Kidney (tissue), 22 donors: ENCODE measurements at places on chromosomes 7 and 10. TPM values are rescaled to one million over a fixed set of nuclear protein-coding genes. Genes with fewer than 3 reads are reported as not detected.

- peak; percentile 62 for DNase-seq
- H3K4me3 ChIP-seq: no peak overlapping the region
- no peaks in the 10 kb centered on the region for H3K36me3 ChIP-seq
- no peaks in the 10 kb centered on the region for H3K4me1 ChIP-seq
Measured at GRCh38 chr7:129664029-129665012, 52.8 kb downstream of the NRF1 start.

PVRIG gene
- total RNA-seq: 3.2 TPM

DNA sequence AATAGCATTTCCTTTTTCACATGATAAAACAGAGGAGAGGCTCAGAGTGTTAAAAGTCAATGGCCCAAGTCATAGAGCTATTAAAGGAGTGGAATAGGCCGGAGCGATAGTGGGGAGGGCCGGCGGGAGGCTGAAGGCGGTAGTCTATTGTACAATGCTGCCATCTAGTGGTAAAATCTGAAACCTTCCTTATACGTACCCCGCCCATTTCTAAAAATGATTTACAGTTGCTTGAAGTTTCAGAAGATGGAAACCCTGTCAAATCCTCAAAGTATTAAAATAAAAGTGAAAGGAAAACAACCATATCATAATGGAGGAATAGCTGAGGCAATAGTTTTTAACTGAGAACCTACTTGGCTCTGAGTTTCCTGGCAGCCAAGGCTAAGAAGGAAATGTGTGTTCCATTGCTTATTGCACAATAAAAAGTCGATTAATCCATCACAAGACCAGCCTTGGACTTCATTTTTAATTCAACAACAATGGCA lies 209.1 kb downstream of the CCSER2 start:
- no peak overlapping the region for H3K4me3 ChIP-seq
- no peak overlapping the region for H3K27ac ChIP-seq
- no peaks in the 10 kb centered on the region for H3K36me3 ChIP-seq
- H3K27me3 ChIP-seq: peaks cover 4% of the 10 kb centered on the region
- H3K4me1 ChIP-seq: no peaks in the 10 kb centered on the region

- H3K27ac ChIP-seq: no peak overlapping the region
- no peak for DNase-seq
- no peaks in the 10 kb centered on the region for H3K36me3 ChIP-seq
- H3K4me3 ChIP-seq: no peak overlapping the region
Measured at GRCh38 chr7:140982508-140982907, 32.2 kb downstream of the MRPS33 start.

DNA sequence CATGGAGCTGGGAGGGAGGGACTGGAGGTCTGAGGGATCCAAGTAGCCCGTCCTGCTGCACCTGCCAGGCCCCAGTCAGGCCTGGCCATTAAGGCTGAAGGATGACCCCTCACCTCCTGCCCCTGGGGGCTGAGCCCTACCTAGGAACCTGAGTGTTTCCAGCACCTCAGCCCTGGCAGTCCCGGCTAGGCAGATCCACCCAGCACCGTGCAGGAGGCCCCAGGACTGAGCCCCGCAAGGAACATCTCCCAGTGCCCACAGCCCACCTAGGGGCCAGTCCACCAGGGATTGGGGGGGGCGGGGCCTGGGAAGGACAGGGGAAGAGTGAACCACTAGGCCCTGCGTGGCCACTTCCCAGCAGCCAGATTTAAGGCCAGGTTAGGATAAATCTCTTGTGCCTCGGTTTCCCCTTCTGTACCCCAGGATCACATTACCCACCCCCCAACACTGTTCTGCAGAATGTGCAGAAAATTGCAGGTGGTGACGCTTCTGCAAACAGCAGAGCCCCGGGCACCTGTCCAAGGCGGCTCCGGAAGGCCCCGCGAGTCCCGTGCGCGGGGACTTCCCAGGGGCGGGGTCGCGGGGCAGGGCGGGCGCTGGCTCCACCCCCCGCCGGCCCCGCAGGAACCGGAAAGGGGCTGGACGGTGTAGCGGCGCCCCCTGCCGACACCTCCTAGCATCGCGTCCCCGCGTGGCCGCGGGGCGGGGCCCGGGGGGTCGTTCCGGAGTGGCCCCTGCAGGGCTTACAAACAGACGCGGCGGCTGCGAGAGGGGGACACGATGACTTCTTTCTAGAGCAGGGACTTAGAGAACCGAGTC lies 55.9 kb downstream of the PWWP2B start:
- peaks cover 17% of the 10 kb centered on the region for H3K4me1 ChIP-seq
- no peak overlapping the region for H3K27ac ChIP-seq
- peak; percentile 81 for DNase-seq

- H3K27me3 ChIP-seq: no peaks in the 10 kb centered on the region
- H3K27ac ChIP-seq: no peak overlapping the region
Measured at GRCh38 chr10:64617085-64617484, 1095.9 kb downstream of the REEP3 start.

DNA sequence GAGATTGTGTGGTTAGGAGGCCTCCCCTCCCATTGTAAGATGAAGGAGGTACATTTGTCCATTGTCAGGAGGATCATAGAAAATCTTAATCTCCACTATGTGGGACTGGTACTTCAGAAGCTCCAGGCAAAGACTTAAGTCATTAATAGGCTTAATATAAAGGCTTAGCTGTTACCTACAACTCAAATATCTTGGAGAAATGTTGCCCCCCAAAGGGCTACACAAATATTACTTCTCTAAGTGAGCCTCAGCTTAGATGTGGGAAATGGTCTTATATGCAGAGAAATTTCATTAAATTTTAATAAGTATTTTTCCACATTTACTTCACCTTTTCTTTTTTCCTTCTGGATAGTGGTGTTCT lies 27.2 kb downstream of the TAS2R41 start:
- H3K36me3 ChIP-seq: no peaks in the 10 kb centered on the region
- no peak overlapping the region for H3K27ac ChIP-seq
- H3K4me1 ChIP-seq: no peaks in the 10 kb centered on the region

LGI1 gene
- total RNA-seq: not detected

RNF133 gene
- total RNA-seq: 1.3 TPM

KAT6B gene
- 34.2 TPM for total RNA-seq
